ENCODE measurements at places on chromosomes 3 and 15.
A peak's percentile ranks its signal among the peaks of the same experiment; 100 is the strongest.

GRCh38 chr3:48305396-48305795 lies 28.1 kb downstream of the SPINK8 start:
- DNase-seq = no peak

DNA sequence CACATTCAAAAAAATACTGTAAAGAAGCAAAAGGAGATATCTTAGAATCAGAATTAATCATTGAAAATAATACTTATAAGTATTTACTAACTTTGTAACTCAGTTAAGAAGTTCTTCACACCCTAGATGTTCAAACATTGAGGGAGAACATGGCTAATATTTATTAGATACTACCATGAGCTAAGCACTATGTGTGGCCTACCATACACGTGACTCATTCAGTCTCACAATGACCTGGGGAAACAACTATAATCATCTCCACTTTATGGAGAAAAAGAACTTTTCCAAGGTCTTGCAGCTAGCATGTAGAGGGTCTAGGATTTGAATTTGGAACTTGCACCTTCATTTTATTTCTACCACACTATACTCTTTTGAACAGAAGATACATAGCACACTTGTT lies 361.9 kb upstream of the CFAP20DC start:
- DNase-seq = no peak

- DNase-seq = no peak
Measured at GRCh38 chr15:39202641-39203040, 378.2 kb upstream of the THBS1 start.

DNA sequence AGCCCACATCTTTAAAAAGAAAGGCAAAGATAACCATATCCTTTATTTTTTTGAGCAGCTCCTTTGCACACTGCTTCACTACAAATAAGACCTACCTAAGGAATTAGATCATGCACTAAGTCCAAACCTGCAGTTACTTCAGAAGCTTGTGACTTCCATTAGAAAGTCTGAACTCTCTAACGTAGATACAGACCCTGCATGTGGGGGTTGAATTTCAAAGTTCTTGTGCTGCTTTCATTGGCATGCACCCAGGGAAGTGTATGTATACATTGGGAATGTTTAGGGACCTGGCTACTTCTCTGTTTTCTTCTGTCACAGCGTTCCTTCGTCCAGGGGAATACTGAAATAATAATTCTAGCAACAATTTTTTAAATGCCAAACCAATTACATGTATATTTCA lies 185.2 kb upstream of the IL12A start:
- no peak for DNase-seq

GRCh38 chr15:75042730-75043508 lies 19.5 kb downstream of the PPCDC start:
- peak; percentile 94 for DNase-seq

DNA sequence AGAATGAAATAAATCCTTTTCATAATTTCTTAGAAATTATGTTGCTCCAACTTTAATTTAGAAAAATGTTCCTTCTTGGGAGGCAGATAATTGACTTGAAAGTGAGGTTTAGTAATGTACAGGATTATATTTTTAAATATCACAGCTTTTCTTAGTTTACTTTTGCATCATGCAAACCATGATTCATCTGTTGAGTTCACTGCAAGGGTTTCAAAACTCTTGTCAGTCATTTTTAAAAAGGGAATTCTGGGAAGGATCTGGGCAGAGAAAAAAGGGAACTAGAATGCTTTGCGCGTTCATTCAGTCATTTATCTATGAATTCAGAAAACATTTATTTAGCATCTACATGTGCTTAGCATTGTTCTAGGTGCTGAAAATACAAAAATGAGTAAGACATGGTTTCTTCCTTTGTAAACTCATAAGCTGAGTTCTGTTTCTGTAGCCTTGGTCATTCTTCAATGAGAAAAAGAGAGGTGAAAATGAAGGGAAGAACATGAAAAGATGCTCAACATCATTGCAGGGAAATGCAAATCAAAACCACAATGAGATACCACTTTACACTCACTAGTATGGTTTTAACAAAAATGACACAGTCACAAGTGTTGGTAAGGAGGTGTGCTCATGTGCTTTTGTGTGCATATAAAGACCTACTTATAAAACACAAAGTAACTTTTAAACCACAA lies 209.1 kb downstream of the NR1D2 start:
- no peak for DNase-seq

DNA sequence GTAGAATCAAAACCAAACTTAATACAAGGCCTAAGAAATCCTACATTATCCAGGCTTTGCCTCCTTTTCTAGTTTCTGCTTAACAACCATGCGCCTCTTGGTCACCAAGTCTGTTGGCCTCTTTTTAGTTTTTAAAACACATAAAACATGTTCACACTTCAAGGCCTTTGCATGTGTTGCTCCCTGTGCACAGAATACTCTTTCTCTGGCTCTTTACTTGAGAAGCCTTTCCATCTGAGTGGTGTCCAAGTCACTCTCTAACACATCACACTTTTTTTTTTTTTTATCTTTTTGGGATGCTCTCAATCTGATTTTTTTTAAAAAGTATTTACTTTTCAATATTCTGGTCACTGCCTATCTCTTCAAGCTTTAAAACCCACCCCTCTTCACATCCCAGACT lies 14.9 kb downstream of the GAP43 start:
- no peak for DNase-seq

- DNase-seq = peak; percentile 50
Measured at GRCh38 chr3:165196577-165197480, 645 bp upstream of the SLITRK3 start.

DNA sequence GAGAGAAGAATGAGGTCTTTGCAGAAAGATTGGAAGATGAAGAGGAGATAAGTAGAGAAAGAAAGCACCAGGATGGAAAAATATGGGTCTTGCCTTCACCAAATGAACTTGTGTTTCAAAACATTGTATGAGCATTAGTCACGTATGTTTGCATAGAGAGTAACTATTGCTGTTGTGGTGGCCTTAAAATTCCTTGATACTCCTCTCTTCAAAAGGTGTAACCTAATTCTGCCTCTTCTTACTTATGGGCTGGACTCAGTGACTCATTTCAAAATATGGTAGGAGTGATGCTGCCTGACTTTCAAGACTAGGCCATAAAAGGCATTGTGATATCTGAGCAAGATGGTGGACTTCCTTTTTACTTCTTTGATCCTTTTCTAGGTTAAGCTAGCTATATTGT lies 228.7 kb upstream of the ZNF385D start:
- DNase-seq = no peak

- DNase-seq = peak; percentile 38
Measured at GRCh38 chr3:105367063-105367405, 325 bp downstream of the ALCAM start.

DNA sequence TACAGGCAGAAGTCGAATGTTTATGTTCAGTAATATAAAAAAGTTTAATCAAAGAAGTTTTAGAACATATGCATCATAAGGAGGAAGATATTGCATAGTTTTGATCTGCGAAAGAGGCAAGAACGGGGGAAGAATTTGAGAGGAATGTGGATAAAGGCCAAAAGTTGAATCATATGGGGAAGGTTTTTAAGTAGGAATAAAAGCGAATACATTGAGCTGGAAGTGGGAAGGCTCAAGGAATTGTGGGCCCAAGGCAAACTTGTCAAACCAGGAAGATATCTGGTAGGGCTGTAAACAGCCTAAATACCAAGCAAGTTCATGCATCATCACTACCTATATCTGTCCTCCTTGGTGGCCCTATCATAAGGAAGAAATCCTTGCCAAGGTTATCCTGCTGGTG lies 186.9 kb downstream of the MAGI1 start:
- DNase-seq = no peak

DNA sequence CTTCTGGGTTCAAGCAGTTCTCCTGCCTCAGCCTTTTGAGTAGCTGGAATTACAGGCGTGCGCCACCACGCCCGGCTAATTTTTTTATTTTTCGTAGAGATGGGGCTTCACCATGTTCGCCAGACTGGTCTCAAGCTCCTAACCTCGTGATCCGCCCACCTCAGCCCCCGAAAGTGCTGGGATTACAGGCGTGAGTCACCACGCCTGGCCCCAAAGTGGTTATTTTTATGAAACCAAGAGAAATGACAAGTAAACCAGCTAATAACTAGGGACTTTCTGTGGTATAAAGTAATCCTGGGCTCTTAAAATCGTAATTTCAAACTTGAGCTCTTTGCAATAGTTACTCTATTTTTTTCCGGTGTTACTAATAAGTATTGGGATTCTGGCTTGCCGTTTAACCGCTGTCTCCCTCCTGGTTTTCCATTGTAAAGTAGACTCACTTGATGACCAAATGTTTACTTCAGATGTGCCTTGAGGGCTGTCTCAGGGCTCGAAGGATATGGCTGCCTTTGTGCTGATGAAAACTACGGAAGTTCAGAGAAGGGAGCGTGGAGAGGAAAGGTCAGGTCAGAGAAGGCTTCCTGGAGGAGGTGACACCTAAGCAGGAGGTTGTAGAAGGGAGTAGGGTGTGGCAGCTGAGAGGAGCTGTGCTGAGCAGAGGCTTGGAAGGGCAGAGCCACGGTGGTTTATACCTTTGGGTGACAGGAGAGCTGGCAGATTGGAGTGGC lies 4.2 kb downstream of the ZSCAN2 start:
- peak; percentile 79 for DNase-seq

DNA sequence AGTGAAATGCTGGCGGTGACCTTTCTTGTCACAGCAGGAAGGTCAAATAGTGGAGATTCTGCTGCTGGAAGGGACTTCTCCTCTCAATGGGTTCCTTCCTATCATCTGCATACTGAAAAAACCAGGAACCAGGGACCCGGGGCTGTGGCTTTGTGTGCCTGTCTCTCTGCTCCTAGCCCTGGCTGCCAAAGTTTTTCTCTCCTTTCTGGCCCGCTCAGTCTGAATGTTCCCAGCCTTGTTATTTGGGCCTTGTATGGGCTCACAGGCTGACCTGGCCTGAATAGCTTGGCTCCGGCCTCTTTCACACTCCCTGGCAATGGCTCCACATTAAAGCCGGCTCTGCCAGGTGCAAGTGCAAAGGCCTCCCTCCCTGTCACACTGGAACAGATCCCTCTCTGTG lies 94.7 kb downstream of the LRIG1 start:
- peak; percentile 67 for DNase-seq

GRCh38 chr3:24253336-24253735 lies 241.3 kb downstream of the THRB start:
- no peak for DNase-seq

GRCh38 chr3:50194903-50195500 lies 3.6 kb downstream of the GNAT1 start:
- DNase-seq = no peak

GRCh38 chr15:39939487-39940452 lies 5.9 kb downstream of the EIF2AK4 start:
- no peak for DNase-seq

DNA sequence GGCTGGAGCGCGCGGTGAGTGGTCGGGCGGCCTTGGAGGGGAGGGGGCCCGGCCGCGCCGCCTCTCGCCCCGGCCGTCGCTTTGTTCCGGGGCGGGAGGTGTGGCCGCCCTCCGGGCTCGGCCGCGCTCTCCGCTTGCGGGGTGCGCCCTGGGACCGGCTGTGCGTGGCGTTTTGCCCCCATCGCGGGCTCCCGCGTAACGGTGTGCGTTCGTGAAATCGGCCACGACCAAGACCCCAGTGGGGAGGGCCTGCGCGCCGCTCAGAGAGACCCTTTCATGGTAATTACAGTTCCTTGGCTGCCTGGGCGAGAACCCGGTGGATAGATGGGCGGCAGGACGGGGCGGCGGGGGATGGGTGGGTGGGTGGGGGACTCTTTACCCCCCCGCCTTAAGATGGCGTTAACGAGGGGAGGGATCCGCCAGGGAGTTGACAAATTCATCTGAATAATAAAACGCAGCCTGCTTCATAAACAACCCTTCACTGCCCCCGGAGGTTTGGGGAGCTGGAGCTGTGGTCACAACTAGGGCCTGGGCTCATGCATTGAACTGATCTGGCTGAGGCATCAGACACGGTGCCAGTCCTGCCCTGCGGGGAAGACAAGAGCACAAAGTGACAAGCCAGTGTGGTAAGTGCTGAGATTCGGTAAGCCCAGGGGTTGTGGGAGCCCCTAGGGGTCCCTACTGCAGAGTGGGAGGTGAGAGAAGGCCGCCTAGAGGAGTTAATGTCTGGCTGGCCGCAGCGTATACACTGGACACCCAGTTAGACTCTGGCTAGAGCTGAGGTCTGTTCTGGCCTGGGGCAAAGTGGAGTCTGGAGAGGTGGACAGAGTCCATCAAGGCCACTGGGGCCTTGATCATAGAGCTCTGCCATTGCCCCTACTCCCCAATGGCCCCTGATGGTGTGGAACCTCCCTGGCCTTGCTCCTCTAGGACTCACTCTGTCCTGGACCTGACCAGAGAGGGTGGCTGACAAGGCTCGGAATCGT lies 668 bp downstream of the MRAS start:
- DNase-seq = no peak

DNA sequence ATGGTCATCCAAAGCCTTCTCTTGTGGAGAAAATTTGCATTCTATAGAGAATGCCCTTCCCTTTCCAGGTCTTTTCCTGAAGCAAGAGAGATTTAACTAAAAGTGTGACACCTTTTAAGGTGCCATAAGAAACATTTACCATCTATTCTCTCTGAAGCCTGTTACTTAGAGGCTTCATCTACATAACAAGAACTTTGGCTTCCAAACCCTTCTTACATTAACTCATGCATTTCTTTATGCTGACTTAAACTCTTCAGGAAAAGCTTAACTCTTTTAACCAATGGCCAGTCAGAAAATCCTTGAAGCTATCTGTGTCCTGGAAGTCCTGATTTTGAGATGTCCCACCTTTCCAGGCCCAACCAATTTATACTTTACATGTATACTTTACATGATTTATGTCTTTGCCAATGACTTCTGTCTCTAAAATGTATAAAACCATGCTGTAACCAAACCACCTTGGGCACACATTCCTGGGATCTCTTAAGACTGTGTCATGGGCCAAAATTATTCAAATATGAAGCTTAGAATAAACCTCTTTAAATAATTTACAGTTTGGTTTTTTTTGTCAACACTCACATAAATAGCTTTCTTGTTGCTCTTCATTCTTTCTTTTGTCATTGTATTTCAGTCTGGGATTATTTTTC lies 472.6 kb upstream of the NECTIN3 start:
- DNase-seq = no peak
